MV-4-11 (cell line): ENCODE measurements at places on chromosomes 3 and 15.
A peak's percentile ranks its signal among the peaks of the same experiment; 100 is the strongest.

DNA sequence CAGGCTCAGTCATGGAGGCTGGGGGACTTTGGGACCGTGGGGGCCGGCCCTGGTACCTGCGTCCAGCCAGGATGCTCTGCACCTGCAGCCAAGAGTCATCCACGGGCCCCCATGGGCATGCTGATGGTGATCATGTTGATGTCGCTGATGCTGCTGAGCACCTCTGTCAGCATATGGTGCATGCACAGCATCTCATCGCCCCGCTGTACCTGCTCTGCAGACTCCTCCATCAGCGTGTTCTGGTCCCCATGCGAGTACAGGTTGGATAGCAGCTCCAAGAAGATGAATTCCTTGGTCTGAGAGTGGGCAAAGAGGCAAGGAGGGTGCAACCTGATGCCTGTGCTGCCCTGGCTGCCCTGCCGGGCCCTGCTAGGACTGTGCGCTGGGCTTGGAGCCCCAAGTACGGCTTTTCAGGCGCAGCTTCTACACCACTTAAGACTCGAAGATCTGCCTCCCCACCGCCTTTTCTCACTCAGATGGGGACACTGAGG, 7.2 kb downstream of the RPS17 start:
- no peak for DNase-seq

- DNase-seq, result no peak
These were observed 79.4 kb downstream of the AAGAB start for GRCh38 chr15:67174864-67175573.

DNA sequence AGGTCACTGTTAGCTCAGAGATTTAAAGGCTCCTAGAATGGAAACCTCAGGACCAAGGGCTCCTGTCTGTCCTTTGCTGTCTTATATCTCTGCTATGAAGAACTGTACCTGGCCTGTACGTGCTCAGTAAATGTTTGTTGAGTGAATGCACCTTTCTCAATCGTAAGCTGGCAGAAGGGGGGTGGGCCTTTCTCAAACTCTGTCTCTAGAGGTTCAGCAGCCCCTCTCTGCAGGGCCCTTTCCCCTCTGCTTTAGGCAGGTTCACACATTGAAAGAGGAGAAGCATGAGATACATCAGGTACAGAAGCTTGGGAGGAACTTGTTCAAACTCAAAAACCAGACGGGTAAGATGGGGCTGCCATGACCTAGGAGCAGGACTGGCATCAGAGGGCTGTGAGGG, 155.6 kb downstream of the GOLGA6L4 start:
- no peak for DNase-seq

DNA sequence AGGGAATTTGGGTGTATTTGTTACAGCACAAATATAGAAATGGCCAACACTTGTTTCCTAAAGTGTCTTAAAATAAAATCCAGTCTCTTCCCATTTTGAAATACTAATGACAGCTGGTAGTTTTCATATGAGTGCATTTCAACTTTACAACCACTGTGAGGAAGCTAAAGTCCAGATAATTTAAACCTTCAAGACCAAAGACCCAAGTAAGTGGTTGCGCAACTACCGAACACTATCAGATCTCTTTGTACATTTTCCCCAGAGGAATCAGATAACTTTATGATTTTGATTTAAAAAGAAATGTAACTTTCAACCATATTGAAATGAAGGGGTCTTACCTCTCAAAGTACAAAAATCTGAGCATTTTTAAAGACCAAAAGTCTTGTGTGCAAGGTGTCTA, 14.3 kb downstream of the BCL2L10 start:
- peak; percentile 92 for DNase-seq

- DNase-seq, result no peak
These were observed 323.8 kb downstream of the GBE1 start for GRCh38 chr3:81437683-81438082.

GRCh38 chr15:92495446-92495845, 101.8 kb downstream of the ST8SIA2 start:
- DNase-seq, result no peak

- no peak for DNase-seq
These were observed 851 bp downstream of the AP2M1 start for GRCh38 chr3:184175506-184175905.

GRCh38 chr15:31609258-31609681, 282.6 kb downstream of the KLF13 start:
- DNase-seq, result peak; percentile 87

GRCh38 chr15:91929509-91929908, 76.0 kb downstream of the SLCO3A1 start:
- no peak for DNase-seq

DNA sequence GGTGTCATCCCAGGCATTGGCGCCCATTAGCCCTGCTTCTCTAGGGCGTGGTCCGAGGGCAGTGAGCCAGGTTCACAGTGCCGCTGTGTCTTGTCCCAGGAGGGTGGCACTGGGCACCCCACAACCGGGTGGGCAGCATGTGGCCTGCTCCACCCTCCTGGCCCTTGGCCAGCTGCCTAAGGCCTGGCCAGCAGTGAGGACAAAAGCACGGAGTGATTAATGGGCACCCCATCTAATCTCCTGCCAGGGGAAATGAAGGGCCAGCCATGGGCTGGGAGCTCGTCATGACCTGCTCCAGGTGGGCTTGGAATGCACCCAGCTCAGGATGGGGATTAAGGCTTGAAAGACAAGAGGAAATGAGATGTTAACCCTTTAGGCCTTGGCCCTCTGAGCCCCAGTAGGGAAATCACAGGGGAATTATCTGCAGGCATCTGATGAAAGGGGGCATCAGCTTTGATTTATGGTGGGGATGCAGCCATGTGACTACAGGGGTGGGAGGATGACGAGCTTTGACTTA, 5.2 kb downstream of the THSD4 start:
- DNase-seq, result no peak

- no peak for DNase-seq
These were observed 35.7 kb upstream of the MYZAP start for GRCh38 chr15:57556040-57556439.
